ENCODE measurements at places on chromosomes 6 and 20.

GRCh38 chr20:324177-325044 is 941 bp upstream of the SOX12 start:
- DNase-seq, result peak; percentile 65

DNA sequence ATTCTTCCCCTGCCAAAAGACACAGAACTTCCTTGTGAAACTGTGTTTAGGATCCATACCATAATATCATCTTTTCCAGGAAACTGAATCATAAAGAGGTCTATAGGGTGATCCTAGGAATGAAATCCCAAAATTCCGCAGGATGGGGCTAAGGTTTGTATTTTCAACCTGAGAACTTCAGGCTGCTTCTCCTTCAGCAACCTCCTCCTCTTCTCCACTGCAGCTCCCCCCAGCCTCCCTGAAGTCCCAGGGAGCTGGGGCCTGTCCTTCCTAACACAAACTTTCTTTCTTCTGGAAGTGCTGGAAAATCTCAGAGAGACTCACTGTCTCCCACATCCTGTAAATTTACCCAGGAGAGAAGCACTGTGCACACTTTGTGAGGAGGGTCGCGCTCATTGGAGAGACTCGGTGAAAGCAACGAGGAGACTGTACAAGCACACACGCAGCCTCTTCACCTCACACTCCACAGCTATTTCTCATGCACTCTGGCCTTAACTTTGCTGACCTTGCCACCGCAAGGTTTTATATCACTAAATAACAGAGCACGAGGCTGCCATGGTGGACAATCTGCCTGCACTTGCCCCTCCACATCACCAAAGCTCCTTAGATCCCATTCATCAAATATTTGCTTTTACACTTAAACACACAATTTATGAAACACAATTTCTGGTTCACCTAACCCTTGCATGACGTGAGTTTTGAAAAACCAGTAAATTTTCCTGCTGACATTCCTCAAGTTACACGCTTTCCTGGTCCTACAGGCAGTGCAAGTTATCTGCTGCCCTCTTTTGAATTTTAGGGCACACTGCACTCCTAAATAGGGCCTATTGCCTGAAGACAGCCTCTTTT is 14.3 kb downstream of the ID4 start:
- DNase-seq, result no peak

- DNase-seq, result no peak
Observed at GRCh38 chr20:62545271-62545670, 69.5 kb upstream of the GATA5 start.

GRCh38 chr20:38128691-38129090 is 36.4 kb downstream of the TGM2 start:
- no peak for DNase-seq

- no peak for DNase-seq
Observed at GRCh38 chr6:21712213-21712612, 118.7 kb downstream of the SOX4 start.

- no peak for DNase-seq
Observed at GRCh38 chr6:108211671-108212070, 45.8 kb downstream of the NR2E1 start.

DNA sequence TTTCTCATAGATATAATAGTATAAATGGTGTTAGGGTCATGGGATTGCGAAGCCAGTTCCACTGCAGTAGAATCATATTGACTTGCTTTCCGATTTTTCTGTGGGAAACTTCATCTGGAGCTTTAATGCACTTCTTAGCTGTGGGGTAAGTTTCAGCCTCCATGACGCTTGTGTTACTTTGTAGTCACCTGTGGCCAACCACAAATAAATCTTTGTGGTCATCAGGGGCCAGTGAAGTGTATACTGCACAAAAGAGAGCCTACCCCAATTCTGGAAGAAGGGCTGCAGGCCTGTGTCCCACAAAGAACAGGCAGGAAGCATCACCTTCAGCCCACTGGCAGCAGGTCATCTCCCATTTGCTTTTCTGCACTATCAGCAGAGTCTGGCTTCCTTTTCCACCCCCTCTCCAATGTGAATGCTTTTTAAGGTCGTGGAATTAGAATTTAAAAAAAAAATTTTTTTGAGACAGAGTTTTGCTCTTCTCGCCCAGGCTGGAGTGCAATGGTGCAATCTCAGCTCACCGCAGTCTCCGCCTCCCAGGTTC is 32.0 kb downstream of the MTHFD1L start:
- DNase-seq, result no peak

GRCh38 chr20:8095648-8096572 is 36.2 kb upstream of the PLCB1 start:
- peak; percentile 21 for DNase-seq

- peak; percentile 93 for DNase-seq
Observed at GRCh38 chr6:31665501-31666336, at the start of gene CSNK2B. Gene CSNK2B (plus strand): TSS chr6:31666080. CDS start chr6:31666832, 752 bp downstream.

DNA sequence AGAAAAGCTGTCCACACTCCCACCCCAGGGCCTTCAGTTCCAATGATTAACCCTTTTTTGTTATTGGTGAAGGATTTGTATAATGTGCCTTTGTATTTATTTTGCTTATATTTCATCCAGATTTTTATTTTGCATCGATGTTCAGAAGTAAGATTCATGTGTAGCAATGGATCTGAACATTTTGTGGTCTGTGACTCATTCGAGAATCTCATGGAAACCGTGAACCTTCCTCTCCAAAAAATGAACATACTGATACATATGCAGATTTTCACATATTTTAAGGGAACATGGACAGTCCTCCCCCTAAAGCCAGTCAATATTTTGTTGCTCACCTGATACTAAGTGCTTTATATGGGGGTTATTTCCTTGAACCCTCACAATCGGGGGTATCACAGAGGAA is 421.8 kb upstream of the SOX4 start:
- DNase-seq, result no peak

GRCh38 chr6:165842281-165842936 is 179.4 kb upstream of the PDE10A start:
- DNase-seq, result no peak

Measured in GM04504 (cell line).